Heart right ventricle (tissue), 16 donors: ENCODE measurements at places on chromosomes 11 and 22. TPM values are rescaled to one million over a fixed set of nuclear protein-coding genes. Genes with fewer than 3 reads are reported as not detected.

Gene OR2D2
- not detected for total RNA-seq

Gene LRRC55
- total RNA-seq: 0.19 TPM

Gene TPP1
- 70.2 TPM for total RNA-seq

Gene DMC1
- total RNA-seq: 1.3 TPM

Gene NECTIN1
- 6.6 TPM for total RNA-seq

Gene SEZ6L
- 0.10 TPM for total RNA-seq

Gene WNT7B
- total RNA-seq: not detected

GRCh38 chr22:31583861-31584485, 78.0 kb downstream of the PISD start:
- no peak for DNase-seq

- no peak for DNase-seq
Observed at GRCh38 chr11:113188371-113188834, 126.0 kb upstream of the TTC12 start.

DNA sequence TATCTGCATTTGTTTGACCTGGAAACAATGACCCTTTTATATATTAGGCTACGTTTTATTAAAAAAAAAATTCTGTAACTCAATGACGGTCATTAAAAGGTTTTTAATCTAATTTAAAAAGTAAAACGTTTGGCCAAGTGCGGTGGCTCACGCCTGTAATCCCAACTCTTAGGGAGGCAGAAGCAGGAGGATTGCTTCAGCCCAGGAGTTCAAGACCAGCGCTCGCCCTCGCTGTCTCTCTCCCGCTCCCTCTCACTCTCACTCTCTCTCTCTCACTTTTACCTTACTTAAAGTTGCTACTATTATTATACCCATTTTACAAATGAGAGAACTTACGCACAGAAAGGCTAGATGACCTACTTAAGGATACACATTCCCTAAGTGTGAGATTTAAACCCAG, 814 bp upstream of the NARS2 start:
- no peak for DNase-seq

DNA sequence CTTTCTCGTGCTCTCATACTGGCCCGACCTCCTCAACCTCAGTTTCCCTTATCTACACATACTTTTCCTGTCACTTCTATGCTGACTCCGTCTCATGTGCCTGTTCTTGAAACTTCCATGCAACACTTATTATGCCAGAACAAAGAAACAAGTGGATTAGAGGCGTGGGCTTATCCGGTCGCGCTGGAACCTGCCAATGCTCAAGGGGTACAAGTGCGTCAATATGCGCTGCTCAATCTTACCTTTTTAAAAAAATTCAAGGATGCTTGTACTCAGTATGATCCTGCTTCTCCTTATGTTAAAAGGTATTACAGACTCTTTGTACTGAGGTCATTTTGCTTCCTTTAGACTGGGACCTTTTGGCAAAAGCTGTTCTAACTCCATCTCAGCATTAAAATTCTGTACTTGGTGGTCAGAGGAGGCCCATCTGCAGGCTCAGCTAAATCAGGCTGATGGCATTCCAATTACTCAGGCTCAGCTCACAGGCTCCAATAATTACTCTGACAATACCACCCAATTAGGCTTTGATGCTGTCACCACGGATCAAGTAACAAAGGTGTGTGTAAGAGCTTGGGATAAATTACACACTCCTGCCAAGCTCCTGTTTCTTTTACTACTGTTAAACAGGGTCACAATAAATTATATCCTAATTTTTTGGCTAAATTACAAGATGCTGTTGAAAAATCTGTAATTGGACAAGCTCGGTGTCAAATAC, 26.3 kb upstream of the ALDH3B2 start:
- no peak for DNase-seq

DNA sequence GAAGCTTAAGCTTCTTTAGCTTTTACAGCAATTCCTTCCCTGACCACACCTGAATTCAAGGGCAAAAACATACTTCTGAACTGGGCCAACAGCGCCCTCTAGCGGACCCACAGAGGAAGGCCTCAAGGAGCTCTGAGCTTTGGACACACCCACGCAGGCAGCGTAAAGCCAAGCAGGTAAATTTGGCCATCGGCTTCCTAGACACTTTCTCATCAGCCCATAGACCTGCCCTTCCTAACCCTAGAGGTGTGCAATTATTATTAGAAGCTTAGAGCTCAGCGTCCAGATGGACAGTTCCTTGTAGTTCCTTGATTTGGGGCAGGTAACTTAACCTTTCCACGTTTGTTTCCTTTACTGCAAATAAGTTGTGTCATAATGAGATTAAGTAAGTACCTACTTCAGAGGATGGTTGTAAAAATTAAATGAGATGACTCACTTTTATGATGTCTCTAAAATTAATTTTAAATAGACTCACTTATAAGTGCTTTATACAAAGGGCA, 25.7 kb upstream of the HMGXB4 start:
- peak; percentile 27 for DNase-seq

GRCh38 chr11:88421530-88421929, 84.0 kb upstream of the CTSC start:
- DNase-seq: no peak

GRCh38 chr11:16911186-16911585, 103.0 kb downstream of the PLEKHA7 start:
- DNase-seq: no peak

- peak; percentile 84 for DNase-seq
Observed at GRCh38 chr11:76670485-76671236, at the start of gene LRRC32. TSS of gene LRRC32 (minus strand) at chr11:76670747. CDS start at chr11:76665954, 4,793 bp downstream.

DNA sequence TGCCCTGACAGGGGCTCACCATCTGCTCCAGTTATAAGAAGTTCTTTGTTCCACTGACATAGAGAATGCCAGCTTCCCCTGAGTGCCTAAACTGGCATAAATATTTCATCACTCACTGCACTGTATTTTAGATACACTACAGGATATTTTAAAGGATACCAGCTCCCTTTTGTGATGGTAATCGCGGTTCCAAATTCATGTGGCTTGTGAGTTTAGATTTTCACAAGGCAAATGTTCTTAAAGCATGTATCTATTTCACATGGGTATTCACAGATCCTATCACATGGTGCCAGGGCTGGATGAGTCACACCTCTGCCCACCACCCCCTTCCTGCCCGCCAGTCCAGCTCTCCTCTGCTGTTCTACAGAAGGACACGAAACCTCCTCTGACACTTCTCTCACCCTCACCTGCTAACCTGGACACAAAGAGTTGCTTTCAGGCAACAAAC, 105.5 kb downstream of the KCNC1 start:
- no peak for DNase-seq

DNA sequence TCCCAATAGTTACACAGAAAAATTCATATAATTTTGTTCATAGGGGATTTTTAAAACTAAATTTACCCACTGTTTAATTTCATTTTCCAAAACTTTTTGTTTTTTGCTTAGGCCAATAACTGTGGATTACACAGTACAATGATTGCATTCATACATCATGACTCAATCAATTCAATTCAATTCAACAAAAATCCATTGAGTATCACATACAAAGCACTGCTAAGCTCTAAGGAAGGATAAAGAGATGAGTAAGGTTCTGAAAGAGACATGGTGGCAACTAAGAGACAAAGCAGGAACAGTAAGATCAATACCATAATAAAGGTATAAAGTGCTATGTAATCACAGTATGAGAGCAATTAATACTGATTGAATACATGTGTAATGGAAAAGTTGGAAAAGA, 9.4 kb upstream of the LAYN start:
- DNase-seq: no peak

GRCh38 chr11:12402025-12402424, 24.7 kb downstream of the PARVA start:
- no peak for DNase-seq

DNA sequence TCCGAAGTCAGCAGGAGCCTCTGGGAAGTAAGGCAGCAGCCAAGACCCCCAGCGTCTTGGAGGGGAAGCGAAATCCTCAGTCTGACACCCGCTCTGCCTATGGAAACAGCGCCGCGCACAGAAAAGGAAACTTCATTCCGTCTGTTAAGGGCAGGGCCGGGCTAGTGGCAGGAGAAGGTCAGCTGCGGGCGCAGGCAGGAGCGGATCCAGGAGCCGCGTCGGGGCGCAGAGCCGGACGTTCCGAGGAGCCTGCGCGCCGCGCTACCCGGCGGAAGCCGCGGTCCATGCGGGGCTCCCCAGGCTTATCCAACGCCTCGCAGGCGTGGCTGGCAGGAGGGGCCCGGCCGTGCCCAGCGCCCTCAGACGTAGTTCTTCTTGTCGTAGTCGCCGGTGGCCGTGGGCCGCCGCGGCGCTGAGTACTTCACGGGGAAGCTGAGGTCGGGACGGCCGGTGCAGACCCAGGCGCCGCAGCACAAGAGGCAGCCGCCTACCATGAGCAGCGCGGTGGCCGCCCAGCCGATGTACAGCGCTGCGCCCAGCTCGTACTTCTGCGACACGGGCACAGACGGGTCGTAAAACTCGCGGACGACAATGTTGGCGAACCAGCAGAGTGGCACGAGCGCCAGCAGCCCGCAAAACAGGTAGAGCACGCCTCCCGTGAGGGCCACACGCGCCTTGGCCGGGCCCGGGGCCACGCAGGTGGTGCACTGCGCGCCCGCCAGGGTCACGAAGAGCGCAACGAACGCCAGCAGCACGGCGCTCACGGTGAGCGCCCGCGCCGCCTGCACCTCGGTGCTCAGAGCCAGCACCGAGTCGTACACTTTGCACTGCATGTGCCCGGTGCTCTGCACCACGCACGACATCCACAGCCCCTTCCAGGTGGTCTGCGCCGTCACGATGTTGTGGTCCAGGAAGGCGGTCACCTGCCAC, 705 bp downstream of the CLDN5 start:
- DNase-seq: no peak

DNA sequence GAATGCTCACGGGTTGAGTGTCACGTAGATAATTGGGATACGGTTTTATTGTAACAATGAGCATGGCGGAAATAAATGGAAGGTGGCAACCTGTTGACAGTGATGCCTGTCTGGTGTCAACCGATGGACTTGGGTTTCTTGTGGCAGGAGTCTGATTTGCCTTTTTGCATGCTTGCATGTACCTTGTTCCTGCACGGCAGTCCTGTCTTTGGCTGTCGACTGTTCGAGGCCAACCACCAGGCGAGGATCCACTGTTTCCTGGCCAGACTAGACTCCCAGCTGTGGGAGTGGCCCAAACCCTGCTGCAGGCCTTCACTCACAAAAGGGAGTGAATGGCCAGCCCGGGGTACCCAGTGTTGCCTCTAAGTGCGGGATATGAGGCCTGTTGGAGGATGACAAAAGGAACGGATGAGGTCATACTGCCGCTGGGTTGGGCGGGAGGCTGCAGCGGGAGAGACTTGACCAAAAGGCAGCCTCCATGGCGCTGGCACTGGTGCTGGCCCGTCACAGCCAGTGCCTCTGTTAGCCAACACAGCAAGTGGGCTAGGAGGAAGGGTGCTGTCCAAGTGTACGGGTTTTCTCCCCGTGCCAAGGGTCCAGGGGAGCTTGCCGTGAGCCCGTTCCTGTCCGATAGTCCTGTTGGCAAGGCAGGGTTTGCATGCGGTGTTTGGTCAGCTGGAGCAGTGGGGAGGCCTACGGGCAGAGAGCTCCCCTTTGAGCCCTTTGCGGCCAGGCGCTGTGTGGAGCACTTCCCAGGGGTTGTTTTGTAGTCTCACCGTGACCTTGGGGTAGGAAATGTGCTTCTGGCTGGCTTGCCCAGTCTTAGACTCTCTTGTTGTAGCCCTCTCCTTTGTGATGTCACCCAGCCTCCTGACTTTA, 974 bp downstream of the DGCR8 start:
- DNase-seq: no peak

GRCh38 chr11:106234794-106235193, 157.3 kb downstream of the AASDHPPT start:
- no peak for DNase-seq

DNA sequence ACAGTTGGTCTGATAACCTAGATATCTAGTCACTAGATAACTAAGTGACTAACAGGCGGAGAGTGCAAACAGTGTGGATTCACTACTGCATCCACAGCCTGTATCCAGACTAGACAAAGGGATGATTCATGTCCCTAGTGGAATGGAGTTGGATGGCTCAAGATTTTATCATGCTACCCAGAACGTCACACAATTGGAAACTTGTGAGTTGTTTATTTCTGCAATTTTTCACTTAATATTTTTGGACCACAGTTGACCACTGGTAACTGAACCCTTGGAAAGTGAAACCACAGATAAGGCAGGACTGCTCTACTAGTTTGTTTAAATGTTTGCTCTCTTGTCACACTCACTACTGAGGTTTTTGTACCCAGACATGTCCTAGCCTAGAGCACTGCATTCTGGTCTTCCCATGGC, 76.0 kb downstream of the UBASH3B start:
- DNase-seq: no peak

DNA sequence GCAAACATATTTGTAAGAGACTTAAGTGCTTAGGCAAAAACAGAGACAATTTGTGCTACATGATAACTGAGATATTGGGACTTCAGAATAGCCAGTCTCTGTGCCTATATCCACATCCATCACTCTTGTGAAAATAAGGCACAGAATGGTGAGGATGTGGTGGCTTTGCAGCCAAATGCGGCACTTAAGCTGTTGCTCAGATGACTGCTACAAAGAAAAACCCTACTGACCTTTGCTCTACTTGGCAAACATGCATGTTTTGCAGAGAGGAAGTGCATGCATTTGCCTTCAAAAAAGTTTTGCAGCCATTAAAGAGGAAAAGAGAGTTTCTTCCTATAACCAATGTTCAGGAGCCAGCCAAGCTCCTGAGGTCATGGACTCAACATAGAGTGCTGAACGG, 675.0 kb upstream of the KIRREL3 start:
- DNase-seq: no peak

DNA sequence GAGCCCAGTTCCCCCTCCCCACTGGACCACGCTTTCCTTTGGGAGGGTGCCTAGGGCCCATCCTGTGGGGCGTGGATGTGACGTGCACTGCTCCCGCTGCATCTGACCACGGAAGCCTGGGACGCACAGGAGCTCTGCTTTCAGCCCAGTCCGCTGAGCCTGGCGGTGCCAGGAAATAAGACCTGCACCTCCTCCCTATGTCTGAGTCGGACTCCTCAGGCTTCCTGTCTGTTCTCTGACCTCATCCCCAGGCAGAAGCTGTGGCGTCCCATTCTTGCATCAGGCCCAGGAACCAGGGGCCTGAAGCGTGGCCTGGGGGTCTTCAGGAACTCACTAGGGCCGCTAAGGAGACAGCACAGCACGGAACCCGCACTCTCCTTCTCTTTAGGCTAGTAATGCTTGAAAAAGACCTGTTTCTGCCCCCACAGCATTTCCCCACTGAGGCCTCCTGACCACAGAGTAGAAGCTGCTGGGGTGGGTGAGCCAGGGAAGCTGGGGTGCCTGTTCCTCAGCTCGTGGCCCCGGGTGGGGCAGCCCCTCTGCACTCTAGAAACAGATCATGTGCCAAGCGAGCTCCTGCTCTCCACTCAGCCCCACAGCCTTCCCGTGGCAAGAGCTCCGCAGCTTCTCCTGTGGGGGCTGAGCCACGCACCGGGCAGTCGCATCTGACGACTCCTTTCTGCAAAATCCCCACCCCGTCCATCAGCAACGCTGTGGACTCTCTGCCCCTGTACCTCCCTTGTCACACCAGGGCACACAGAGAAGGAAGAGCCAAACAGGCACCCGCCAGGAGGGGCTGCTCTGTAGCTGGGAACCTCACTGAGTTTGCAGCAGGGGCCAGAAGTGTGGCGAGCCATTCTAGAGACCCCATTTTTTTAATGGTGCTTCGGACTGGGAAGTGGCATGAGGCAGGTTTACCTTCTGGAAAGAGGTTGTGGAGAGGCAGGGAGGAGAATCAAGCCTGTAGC, 22.6 kb downstream of the MOV10L1 start:
- no peak for DNase-seq
